ENCODE measurements at places on chromosomes 12 and 14.

DNA sequence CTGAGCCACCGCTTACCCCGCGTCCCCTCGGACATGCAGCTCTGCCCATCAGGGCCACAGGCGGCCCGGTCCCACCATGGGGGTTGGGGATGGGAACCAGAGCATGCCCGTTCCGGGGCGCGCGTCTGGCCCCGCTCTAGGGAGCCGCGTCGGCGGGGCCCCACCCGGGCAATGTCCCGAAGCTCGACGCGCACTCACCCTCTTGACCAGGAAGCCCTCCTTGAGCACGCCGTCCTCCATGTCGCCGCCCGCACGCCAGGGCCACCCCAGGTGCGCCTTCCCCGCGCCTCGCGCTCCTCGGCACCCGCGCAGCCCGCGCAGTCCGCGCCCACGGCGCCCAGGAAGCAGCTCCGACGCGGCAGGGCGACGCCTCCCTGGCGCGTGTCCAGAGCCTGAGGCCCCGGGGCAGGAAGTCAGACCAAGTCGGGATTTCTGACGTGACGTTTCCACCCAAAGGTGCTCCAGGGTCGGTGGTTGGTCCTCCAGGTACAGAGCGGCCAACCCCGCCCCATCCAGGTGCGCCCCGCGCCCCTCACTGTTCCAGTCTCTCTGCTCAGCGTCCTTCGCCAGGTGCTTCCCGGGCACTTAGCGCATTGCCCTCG lies at the start of gene PLEK2:
TSS of gene PLEK2 (minus strand) at position 346 of the 602 bp plus-strand sequence. CDS start at position 240, 106 bp downstream.
- no peak for DNase-seq

- DNase-seq: no peak
These were observed 28.2 kb downstream of the TBK1 start for GRCh38 chr12:64480148-64480547.

- no peak for DNase-seq
These were observed 33.1 kb downstream of the NPC2 start for GRCh38 chr14:74459976-74460375.

DNA sequence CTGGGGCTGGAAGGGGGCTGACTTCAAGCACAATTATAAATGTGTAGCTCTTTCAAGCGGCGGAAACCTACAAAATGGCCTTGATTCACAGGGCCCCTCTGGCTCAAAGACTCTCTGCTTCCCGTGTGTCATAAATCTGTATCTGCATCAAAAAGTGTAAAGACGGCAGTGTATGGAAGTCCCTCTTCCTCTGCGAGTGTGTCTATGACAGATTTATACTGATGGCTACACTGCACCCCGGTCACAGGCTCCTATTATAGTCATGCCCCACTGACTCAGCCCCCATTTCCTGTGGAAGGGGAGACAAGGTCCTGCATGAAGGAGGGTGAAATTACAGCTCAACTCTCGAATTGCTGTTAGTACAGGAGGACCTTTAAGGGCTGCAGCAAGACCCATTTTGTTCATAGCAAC lies 68.6 kb downstream of the HMGA2 start:
- DNase-seq: no peak

DNA sequence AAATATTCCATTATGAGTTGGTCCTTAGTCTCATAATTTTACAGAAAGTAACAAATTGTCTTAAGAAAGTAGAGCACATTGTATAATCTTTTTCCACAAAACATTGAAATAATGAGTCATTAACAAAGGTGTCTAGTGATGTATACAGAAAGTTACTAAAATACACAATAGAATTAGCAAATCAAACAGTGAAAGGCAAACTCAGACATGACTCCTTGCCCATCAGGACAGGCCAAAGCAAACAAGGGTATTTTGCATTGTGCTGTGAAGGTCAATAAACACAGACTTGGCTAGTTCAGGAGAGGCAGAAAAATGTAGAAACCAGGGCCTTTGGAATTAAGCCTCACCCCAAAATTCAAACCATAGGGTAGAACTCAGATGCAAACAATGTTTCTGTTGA lies 37.3 kb downstream of the SIX4 start:
- DNase-seq: no peak

DNA sequence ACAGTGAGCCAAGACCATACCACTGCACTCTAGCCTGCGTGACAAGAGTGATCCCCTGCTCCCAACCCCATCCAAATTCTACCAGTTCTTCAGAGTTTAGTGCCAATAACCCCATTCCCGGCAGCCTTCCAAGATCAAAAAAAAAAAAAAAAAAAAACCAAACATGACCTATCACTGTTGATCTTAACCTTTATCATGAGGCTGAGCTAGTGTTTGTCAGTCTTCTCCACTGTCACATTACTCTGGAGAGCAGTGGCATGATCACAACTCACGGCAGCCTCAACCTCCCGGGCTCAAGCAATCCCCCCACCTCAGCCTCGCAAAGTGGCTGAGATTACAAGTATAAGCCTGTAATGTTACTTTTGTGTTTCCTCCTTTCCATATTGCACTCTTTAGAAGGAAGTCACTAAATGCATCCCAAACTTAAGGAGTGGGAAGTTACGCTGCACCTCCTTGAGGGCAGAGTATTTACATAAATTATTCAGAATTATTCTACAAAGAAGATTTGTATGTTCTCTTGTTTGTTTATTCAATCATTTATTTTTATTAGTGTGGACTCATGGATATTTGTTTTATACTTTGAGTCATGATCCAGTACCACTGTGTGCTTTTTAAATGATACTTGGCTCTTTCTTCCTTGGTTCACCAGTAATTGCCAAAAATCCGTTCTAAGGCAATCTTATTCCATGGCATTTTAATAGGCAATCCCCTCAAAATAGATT lies 31.5 kb upstream of the FAM222A start:
- DNase-seq: no peak

DNA sequence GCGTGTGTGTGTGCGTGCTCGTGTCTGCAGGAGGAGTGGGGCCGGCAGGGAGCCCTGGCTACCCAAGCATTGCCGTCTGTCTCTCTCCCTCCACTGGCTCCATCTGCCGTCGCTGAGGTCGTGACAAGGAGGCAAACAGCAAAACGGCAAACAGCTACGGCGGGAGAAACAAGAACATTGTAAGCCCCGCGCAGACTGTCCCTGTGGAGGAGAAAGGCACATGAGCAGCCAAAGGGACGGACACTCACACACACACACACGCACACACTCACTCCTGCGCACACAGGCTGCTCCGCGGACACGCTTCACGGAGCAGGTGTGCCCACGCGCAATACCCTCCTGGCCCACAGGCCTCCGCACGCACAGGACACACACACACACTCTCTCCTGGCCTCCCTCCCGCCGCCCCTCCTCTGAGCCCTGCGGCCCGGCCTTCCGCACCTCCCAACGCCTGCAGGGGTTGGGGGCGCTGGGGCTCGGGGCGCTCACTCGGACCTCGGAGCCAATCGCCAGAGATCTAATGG lies 905 bp downstream of the CISTR start:
- no peak for DNase-seq

DNA sequence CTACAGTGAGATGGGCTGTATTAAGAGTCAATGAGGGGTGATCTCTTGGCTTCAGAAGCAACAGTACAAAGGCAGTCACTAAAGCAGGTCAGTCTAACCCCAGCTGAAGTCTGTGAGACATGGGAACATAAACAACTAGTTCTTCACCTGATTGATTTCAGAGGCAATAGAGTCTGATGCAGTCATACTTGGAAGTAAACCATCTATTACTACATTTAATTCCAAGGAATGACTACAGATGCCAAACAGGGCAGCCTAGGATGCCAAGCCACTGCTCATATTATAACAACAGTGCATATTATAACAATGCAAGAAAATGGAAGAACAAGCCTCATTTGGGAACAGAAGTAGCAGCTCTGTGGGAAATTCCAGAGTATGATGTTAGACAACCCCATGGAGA lies 35.8 kb downstream of the GRIN2B start:
- DNase-seq: no peak

GRCh38 chr14:83975841-83976770 lies 1553.8 kb upstream of the FLRT2 start:
- no peak for DNase-seq

DNA sequence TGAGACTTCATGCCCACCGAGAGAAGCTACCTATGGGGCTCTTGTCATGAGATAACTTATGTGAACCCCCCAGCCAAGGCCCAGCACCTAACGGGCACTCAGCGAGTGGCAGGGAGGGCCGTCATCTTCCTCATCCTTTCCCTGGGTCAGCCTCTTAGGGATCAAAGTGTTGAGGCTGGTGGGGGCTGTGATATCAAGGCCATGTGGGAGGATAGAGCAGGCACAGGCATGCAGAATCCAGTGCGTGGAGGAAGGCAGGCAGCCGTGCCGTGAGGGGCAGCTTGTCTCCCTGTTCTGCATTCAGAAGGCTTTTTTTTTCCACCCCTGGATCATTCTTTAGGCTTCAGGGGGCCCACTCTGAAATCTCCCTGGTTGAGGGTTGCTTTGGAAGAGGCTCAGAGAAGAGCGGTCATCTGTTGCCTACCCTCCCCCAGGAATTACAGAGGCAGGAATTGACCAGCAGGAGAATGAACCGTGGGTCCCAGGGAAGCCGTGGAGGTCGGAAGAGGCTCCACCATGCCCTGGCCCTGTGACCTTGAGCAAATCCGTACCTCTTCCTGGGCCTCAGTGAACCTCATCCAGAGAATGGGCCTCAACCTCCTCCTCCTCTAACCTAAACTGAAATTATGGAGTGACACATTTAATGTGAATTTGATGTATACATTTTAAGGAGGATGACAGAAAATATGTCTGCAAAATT lies 62.8 kb downstream of the BEGAIN start:
- no peak for DNase-seq

DNA sequence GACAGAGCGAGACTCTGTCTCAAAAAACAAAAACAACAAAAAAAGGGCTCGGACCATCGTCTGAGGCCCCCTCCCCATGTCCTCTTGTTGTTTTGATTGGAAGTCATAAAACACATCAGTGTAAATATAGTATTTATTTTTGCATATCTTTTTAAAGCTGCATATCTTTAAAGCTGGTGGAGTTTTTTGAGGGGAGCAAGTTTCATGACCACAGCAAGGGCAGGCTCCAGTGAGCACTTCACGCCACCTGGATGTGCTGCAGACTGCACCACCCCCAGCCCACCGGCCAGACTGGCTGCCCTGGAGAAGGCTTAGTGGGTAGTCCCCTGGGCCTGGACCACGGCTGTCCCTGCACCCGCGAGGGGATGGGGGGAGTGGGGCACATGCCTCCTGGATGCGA lies 11.9 kb upstream of the BCL7A start:
- DNase-seq: no peak

DNA sequence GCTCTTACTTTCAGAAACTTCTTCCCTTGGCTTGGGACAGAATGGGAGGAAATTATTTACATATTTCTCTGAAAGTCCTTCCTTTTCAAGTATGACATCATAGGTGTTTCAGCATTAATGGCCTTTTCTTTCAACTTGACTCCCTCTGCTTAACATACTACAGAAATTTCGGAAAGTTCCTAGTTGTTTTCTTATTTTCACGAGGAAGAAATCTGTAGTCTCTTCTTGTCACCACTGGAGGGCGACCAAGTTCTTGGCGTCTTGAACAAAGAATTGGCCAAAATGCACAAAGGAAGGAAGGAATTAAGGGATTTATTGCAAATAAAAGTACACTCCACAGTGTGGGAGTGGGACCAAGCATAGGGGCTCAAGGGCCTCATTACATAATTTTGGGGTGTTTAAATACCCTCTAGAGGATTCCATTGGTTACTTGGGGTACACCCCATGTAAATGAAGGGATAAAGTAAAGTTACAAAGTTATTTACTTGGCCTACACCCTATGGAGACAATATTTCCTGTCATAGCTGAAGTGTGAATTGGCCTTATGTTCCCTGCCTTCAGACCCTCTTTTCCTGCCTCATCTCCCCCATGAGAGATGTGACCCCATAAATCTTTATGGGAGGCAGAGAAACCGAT lies 70.4 kb downstream of the RPL10L start:
- DNase-seq: peak; percentile 23

DNA sequence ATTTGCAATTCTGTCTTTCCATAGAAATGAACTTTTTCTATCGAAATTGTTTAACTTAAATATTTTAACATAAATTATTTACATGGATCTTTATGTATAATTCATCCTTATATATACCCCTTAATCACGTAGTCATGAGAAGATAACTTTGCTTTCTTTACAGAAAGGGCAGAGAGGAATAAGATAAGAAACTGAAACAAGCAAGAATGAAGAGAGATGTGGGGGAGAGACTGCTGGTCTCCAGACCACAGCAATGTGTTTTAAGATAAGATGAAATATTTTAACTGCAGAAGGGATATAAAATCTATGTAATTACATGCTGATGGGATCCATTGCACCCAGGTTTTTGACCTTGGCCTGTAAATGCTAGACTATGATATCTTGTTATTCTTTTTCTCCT lies 34.7 kb upstream of the DNM1L start:
- no peak for DNase-seq

DNA sequence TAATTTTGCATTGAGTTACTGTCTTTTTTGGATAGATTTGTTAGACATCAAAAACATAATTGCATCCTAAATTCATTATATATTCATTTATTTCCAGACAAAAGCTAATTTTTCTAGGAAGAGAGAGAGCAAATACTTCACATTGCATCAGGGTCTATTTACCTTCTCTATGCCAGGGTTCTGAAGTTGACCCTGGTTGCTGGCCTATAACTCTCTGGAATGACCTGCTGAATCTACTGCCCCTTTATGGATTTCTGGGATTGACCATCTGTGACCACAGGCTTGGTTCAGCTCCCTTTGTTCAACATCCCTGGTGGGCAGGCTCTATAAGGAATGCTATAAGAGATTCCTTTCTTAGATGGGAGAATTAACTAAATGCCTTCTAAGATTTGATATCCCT lies 414.8 kb upstream of the STXBP6 start:
- DNase-seq: no peak

DNA sequence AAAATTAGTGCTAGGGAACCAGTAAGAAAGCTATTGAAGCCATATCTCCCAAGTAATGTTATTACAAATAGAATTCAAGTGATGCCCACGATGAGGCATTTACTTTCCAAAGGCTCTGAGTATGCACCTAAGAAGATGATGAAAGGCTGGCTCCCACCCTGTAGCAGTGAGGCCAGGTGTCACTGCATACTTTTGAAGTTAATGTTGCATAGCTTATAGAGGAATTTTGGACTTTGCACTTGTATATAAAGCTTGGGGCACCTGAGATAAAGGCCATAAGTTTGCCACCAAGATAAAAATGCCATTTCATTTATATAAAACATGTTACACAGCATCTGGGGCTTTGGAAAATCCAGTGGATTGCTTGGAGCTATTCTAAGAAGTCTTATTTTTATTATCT lies 96.2 kb downstream of the PTPRB start:
- DNase-seq: no peak

DNA sequence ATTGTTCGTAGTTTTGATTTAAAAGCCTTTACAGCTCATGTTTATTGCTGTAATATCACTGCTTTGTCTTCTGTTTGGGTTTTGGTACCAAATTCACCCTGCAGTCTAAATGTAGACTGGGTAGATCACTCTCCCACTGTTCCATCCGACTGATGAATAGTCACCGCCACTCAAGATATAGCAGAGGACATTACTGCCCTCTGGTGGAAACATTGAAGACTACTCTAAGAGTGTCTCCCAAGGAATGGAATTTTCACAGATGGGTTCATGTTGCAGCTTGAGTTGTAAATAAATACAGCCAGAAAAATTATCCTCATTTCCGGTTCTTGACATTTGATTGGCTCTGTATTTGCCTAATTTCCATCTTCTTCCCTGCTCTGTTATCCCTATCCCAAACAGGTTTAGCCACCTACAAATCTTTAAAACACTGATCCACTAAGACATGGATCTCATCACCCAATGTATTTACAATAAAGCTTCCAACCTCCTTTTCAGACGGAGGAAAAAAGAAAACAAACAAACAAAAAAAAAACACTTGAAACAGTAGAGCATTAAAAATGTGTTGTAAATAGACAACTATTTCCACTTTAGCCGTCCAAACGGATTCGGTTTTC lies 198.3 kb upstream of the CPNE8 start:
- DNase-seq: peak; percentile 59

GRCh38 chr12:126347421-126347820 lies 1282.2 kb downstream of the AACS start:
- no peak for DNase-seq
